ENCODE measurements at places on chromosomes 1 and 21. TPM values are rescaled to one million over a fixed set of nuclear protein-coding genes. Genes with fewer than 3 reads are reported as not detected.

Gene MYOM3
- 0.31 TPM for total RNA-seq

Gene LORICRIN
- total RNA-seq = not detected

Gene CXADR
- 7.9 TPM for total RNA-seq

Gene SH2D5
- 2.8 TPM for total RNA-seq

Gene RIPPLY3
- 0.62 TPM for total RNA-seq

Gene GBP1
- 13.3 TPM for total RNA-seq

Gene VPS72
- total RNA-seq = 40.3 TPM

Gene SPRR5
- not detected for total RNA-seq

Gene UMODL1
- total RNA-seq = 0.45 TPM

Gene TFF3
- total RNA-seq = 8.3 TPM

Gene GORAB
- 15.7 TPM for total RNA-seq

Gene SLC19A2
- 24.3 TPM for total RNA-seq

Gene AVPR1B
- 0.52 TPM for total RNA-seq

Gene PLEKHN1
- total RNA-seq = 0.09 TPM

Gene KPRP
- total RNA-seq = 0.52 TPM

Gene SPRR1B
- total RNA-seq = not detected

Gene CFHR5
- total RNA-seq = not detected

Gene KCNA3
- 4.2 TPM for total RNA-seq

Gene FCRL4
- 0.05 TPM for total RNA-seq

Gene SPRR2F
- total RNA-seq = not detected

Gene SPRR2G
- total RNA-seq = not detected

Gene TTLL10
- total RNA-seq = 0.39 TPM

Gene CR2
- total RNA-seq = not detected

Gene CSF3R
- 4.0 TPM for total RNA-seq

Measured in motor neuron (in vitro differentiated cells).